ENCODE measurements at places on chromosomes 12 and 14.

DNA sequence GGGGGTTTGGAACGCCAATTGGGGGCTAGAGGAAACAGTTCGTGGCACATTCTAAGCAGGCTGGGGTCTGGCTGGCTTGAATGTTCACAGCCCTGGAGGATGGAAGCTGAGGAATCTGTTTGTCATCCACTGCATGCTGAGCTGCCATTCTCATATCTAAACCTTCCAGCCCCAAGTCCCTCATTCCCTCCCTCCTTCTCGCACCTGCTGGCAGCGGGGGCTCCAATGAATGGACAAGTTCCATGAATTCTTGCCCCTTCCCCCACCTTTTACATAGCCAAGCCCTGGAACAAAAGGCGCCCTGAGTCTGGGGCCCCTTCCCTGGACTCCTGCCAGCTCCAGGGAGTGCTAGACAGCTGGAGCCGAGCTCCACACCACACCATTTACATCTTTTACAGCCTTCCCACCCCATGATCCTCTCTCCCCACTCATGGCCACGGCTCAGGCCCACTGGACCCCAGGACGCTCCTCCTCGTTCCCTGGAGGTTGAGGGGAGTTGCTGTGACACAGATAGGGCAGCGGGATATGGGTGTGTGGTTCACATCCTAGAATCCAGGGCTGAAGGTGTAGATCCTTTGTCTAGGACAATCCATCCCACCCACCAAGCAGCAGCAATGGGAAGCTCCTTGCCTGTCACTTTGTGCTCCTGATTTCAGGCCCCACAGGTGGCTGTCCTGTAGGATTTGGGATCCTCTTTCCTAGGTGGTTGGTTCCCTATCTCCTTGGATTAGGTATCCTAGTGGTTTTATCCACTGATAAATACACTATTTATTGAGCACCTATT is 21.7 kb upstream of the VRTN start:
- no peak for DNase-seq

DNA sequence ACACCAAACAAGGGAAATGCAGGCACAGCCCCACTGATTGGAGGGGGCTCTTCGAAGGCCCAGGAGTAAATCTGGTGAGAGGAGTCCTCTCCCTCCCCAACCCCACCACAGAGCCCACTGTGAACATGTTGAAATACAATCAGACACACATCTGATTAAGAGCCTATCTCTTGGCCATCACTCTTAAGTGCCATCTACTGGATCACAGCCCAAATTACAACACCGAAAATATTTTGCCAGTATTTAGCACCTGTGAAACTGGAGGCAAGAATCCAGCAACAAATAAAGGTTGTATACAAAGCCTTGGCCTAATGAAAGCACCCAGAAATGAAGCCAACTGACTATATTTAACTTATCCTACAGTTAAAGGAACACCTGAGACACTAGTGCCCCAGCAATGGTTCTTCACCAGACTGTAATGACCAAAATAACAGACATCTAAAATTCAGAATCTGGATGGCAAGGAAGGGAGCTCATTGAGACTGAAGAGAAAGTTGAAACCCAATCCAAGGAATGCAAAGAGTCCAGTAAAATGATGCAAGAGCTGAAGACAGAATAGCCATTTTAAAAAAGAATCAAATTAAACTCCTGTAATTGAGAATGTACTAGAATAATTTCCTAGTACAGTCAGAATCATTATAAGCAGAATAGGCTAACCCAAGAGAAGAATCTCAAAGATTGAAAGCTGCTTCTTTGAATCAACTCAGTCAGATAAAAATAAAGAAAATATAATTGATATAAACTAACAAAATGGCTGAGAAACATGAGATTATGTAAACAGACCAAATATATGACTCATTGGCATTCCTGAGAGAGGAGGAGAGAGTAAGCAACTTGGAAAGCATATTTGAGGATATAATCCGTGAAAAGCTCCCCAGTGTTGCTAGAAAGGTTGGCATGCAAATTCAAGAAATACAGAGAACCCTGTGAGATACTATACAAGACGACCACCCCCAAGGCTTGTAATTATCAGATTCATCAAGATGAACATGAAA is 1117.0 kb downstream of the FLRT2 start:
- DNase-seq = no peak

DNA sequence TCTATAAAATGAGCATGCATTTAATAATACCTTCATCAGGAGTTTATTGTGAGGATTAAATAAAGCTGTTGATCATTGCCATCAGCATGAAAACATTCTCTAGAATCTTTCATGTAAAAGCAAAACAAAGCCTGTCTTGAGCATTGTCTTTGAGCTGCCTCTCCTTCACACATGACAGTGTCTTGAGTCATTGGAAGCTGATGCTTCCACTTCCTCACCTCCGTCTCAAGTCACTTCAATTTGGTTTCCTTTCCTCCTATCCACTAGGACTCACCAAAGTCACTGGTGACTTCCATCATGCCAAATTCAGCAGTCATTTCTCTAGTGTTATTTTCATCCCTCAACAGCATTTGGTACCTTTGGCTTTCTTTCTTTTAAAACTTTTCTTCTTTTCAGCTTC is 31.6 kb upstream of the MYBPC1 start:
- DNase-seq = no peak

DNA sequence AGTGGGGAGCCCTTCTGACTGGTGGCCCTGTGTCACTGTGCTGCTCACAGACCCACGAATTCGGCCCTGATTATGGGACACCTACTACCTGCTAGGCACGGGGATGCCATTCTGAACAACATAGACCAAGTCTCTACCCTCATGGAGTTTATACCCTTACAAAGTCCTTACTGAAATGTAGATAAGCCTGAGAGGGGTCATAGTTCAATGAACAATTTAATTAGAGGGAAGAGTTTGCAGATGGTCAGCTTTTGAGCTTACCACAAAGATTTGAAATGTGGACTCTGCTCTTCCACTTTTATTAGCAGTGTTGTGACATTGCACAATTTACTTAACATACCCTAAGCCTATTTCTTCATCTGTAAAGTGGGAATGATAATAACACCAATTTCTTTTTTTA is 161.1 kb downstream of the MYRFL start:
- DNase-seq = no peak

GRCh38 chr14:103507751-103508150 is 14.9 kb downstream of the CKB start:
- DNase-seq = no peak

- DNase-seq = no peak
These were observed 28.4 kb upstream of the GPR132 start for GRCh38 chr14:105093431-105094192.

GRCh38 chr12:57816001-57816854 is 2.3 kb downstream of the AVIL start:
- DNase-seq = no peak

- DNase-seq = no peak
These were observed 20.1 kb upstream of the TMED10 start for GRCh38 chr14:75196468-75196867.

- no peak for DNase-seq
These were observed 3.9 kb upstream of the KRT79 start for GRCh38 chr12:52837781-52838608.

All from AG09309 (cell line).